ENCODE measurements at places on chromosomes 1 and 21.

GRCh38 chr1:9559673-9560072, 20.4 kb downstream of the SLC25A33 start:
- H3K36me3 ChIP-seq: peaks cover 42% of the 10 kb centered on the region
- DNase-seq: no peak
- H3K27me3 ChIP-seq: no peaks in the 10 kb centered on the region
- no peak overlapping the region for H3K27ac ChIP-seq
- no peaks in the 10 kb centered on the region for H3K4me1 ChIP-seq

GRCh38 chr1:38191461-38191860, 144.9 kb upstream of the POU3F1 start:
- H3K36me3 ChIP-seq: no peaks in the 10 kb centered on the region
- H3K27me3 ChIP-seq: peaks cover 46% of the 10 kb centered on the region
- H3K27ac ChIP-seq: no peak overlapping the region
- H3K4me3 ChIP-seq: no peak overlapping the region
- H3K4me1 ChIP-seq: no peaks in the 10 kb centered on the region

GRCh38 chr1:245079021-245079609, 75.7 kb upstream of the KIF26B start:
- no peak for DNase-seq
- no peak overlapping the region for H3K4me3 ChIP-seq
- no peak overlapping the region for H3K27ac ChIP-seq
- peaks cover 55% of the 10 kb centered on the region for H3K27me3 ChIP-seq
- H3K4me1 ChIP-seq: no peaks in the 10 kb centered on the region
- H3K36me3 ChIP-seq: no peaks in the 10 kb centered on the region

DNA sequence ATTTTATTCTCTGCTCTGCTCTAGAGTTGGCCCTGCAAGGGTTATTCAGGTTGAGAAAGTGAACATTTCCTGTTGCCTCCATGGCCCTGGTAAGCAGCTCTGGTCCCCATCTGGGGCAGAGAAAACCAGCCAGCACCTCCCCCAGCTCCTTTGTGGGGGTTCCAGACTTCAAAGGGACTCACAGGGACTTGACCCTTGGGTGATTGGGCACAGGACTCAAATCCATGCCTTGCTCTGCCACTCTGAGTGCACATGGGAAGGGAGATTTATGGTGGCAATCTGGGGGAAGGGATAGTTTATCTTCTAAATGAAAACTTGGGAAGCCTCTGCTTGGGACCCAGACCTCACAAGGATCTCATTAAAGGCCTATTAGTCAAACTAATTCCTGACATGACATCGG, 212.8 kb downstream of the FOXD2 start:
- no peak overlapping the region for H3K27ac ChIP-seq
- no peak overlapping the region for H3K4me3 ChIP-seq
- no peak for DNase-seq
- peaks cover 22% of the 10 kb centered on the region for H3K27me3 ChIP-seq

DNA sequence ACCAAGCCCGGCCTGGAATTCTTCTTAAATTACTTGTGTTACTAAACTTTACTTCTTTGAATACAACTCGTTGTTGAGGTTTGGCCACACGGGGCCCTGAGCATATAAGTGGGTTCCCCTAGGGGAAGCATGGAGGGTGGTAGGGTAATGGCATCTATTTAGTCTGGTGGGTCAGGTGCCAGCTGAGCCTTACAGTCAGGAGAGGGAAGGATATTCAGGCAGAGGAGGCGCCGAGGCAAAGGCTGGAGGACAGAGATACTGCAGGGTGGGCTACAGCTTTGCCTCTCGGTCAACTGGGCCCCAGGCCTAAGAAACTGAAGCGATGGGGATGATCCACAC, 424 bp upstream of the NECAP2 start:
- H3K27me3 ChIP-seq: no peaks in the 10 kb centered on the region
- peak overlapping the region; percentile 94 for H3K27ac ChIP-seq
- peak overlapping the region; percentile 94 for H3K4me3 ChIP-seq
- peaks cover 42% of the 10 kb centered on the region for H3K36me3 ChIP-seq

- H3K36me3 ChIP-seq: peaks cover 17% of the 10 kb centered on the region
- H3K4me3 ChIP-seq: peak overlapping the region; percentile 97
- H3K4me1 ChIP-seq: peaks cover 18% of the 10 kb centered on the region
- peak; percentile 42 for DNase-seq
- peak overlapping the region; percentile 95 for H3K27ac ChIP-seq
Observed at GRCh38 chr1:21175670-21176581, 771 bp downstream of the EIF4G3 start.

GRCh38 chr1:224565186-224565585, 50.9 kb upstream of the CNIH3 start:
- H3K27ac ChIP-seq: no peak overlapping the region
- no peaks in the 10 kb centered on the region for H3K36me3 ChIP-seq
- no peak overlapping the region for H3K4me3 ChIP-seq
- no peaks in the 10 kb centered on the region for H3K27me3 ChIP-seq
- no peaks in the 10 kb centered on the region for H3K4me1 ChIP-seq

DNA sequence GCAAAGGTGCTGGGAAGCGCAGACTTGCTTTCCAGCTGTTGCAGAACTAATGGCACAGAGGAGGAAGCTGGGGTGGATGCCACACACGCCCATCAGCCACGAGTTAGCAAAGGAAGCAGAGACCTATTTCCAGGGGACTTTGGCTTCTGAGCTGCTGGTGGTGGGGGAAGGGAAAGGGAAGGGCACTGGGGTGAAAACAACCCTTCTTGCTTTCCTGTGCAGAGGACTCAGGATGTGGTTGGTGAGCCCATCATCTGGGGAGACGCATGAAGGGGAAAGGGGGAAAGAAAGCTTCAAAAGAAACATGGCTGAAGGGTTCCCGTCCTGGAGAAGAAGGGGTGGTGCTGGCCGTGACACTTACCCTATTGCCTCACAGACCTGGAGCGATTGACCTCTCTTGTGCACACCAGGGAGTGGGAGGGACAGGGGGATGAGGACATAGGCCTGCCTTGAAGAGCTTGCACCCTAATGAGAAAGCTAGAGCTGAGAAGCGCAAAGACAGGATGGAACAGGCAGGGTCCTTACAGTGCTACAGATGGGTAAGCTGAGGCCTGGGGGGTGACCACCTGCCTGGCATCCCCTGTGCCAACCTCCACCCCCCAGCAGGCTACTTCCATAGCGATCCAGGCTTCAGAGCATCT, 140.8 kb upstream of the RAB4A start:
- H3K4me3 ChIP-seq: peak overlapping the region; percentile 74
- H3K27me3 ChIP-seq: no peaks in the 10 kb centered on the region
- peaks cover 57% of the 10 kb centered on the region for H3K4me1 ChIP-seq
- DNase-seq: peak; percentile 12

GRCh38 chr1:211938561-211938997, 96.8 kb downstream of the INTS7 start:
- no peaks in the 10 kb centered on the region for H3K36me3 ChIP-seq
- peaks cover 10% of the 10 kb centered on the region for H3K4me1 ChIP-seq
- H3K27me3 ChIP-seq: no peaks in the 10 kb centered on the region
- no peak for DNase-seq
- H3K27ac ChIP-seq: peak overlapping the region; percentile 89

GRCh38 chr1:3821447-3821846, 25.1 kb upstream of the LRRC47 start:
- no peak for DNase-seq
- H3K4me3 ChIP-seq: no peak overlapping the region
- no peaks in the 10 kb centered on the region for H3K4me1 ChIP-seq
- no peak overlapping the region for H3K27ac ChIP-seq
- peaks cover 13% of the 10 kb centered on the region for H3K36me3 ChIP-seq

DNA sequence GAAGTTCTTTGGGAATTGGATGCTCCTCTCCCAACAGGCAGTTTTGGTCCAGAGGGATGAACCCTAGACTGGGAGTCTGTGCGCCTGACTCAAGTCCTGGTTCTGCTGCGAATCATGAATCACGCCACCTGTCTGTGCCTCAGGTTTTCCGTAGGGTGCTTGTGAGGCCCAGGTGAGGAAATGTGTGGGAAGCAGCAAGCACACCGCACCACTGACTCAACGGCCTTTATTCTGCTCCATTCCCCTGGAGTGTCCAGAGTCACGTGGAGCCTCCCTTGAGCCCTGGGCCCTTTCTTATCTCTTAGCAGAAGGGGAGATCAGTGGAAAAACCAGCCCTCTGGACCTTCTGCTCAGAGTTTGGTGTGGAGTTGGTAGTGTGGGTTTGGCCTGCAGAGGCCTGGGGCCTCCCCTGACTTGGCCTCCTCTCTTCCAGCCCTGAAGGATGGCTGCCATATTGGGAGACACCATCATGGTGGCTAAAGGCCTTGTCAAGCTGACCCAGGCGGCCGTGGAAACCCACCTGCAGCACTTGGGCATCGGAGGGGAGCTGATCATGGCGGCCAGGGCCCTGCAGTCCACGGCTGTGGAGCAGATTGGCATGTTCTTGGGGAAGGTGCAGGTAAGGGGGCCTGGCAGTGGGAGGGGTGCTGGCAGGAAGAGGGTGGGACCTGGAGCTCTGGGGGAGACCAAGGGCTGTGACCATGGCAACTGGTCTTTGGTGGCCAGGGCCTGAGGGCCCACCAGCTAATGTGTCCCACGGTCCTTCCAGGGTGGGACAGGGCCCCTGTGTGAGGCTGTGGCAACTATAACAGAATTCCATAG, 21.1 kb downstream of the COQ8A start:
- H3K4me3 ChIP-seq: no peak overlapping the region
- peaks cover 5% of the 10 kb centered on the region for H3K36me3 ChIP-seq
- no peak for DNase-seq
- peaks cover 26% of the 10 kb centered on the region for H3K4me1 ChIP-seq
- no peaks in the 10 kb centered on the region for H3K27me3 ChIP-seq

- no peaks in the 10 kb centered on the region for H3K36me3 ChIP-seq
- no peak overlapping the region for H3K27ac ChIP-seq
- no peak overlapping the region for H3K4me3 ChIP-seq
- H3K27me3 ChIP-seq: peaks cover 23% of the 10 kb centered on the region
Observed at GRCh38 chr1:227911376-227911775, 36.4 kb downstream of the WNT9A start.

DNA sequence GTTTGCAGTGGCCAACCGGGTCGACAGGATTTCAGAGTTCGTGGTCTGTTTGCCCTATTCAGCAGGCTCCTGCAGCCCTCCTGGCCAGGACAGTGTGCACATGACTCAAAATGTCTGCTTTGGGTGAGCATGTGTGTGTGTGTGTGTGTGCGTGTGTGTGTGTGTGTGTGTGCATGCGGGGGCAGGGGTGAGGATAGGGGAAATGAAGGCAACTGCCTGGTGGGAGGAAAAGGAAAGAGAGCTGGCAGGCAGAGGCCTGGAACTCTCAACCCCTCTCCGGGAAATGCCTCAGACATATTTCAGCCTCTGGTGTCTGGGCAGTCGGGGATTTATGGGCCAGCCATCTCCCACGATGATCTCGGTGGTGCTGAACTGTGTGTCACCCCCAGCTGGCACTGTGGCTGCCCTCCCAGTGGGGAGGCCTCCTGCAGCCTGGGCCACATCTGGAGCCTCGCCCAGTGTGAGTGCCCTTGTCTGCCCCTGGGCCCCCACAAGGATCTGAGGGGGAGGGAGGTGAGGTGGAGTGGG, 15.2 kb downstream of the CDCP2 start:
- H3K36me3 ChIP-seq: no peaks in the 10 kb centered on the region
- H3K4me1 ChIP-seq: no peaks in the 10 kb centered on the region
- peaks cover 13% of the 10 kb centered on the region for H3K27me3 ChIP-seq
- no peak for DNase-seq

GRCh38 chr1:62528015-62528414, 69.3 kb upstream of the ANGPTL3 start:
- no peak overlapping the region for H3K4me3 ChIP-seq
- DNase-seq: no peak
- H3K36me3 ChIP-seq: no peaks in the 10 kb centered on the region
- H3K27ac ChIP-seq: no peak overlapping the region

- H3K36me3 ChIP-seq: no peaks in the 10 kb centered on the region
- no peaks in the 10 kb centered on the region for H3K27me3 ChIP-seq
- H3K4me1 ChIP-seq: no peaks in the 10 kb centered on the region
- no peak overlapping the region for H3K4me3 ChIP-seq
Observed at GRCh38 chr1:118863688-118864087, 124.5 kb downstream of the TBX15 start.
